ENCODE measurements at places on chromosomes 4 and X.

DNA sequence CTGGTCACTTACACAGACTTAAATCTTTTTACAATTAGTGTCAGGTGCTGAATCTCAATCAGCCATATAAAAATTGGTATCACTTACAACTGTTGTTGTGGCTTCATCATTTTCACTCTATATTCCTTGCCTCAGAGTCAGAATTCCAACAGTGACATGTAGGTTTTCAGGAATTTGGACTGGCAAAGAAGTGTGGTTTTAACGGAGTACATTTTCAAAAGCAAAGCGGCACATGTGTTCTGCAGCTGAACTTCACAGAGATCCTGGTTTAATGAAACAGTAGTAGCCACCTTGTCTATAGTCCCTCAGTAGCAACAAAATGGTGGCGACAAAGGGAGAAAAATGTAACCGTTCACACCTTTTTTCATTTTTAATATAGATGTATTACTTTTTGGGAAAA is 486.6 kb downstream of the FAT4 start:
- DNase-seq = no peak

DNA sequence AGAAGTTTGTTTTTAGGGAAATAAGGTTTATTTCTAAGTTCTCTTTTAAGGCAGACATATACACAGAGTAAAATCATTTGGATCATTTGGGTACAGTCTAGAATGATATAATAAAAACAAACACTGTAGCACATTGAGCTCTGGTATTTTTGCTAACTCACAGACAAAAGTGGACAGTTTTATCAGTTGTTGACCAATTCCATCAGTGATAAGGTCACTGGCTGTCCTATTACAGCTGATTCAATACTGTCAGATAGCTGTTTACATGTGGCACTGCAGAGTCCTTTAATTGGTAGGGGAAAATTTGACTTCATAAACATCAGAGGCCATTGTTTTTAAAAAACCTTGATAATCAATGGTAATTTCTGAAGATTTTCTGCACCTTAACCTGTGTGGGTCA is 3.5 kb downstream of the IBSP start:
- no peak for DNase-seq

DNA sequence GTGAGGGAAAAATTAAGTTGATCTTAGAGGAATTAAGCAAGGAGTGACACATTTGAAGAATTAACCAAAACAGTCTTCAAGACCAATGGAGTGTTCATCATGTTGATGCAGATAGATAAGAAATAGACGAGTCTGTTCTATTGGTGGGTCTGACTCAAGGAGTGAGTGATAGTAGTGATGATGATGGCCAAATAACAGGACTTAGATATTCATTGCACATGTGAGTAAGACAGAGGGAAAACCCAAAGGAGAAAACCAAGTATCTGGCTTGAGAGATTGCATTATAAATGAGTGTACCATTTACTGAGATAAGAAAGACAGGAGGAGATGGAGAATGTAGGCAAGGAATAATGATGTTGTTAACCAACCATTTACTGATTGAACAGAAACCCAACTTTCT is 321.3 kb downstream of the ADGRL3 start:
- DNase-seq = no peak

DNA sequence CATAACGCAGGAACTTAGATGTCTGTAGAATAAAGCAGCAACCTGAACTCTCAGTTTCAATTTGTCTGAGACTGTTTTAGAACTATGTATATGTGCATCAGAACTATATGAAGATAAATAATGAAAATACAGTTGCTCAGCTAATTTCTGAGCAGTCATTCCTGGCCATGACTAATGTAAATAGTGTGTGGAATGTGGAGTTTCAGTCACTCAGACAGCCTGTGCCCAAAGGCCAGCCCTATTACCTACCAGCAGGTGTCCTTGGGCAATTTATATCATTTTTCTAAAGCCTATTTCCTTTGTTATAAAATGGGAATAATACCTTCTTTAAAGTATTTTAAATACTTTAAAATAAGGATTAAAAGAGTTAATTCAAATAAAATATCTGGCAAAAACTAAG is 56.0 kb upstream of the RELL1 start:
- no peak for DNase-seq

DNA sequence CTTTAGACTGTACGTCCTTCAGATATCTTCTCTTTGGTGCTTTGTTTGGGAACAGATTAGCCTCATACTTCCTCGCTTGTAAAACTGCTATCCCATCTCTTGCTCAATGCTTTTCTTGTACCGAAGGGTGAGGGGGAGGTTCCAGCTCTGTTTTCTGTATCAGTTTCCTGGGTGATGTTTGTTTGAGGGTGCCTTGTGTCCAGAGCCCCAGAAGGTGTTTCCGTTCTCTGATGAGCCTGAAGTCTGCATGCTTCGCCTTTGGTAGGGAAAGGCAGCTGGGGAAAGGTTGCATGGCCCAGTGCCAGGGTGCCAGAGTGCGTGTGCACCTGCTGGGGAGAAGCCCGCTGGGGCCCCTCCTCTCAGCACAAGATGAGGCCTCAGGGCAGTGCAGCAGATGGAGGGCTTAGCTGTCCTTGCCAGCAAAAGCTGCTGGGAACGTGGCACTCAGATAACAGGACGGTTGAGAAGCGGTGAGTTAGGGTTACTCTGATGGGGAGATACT is 73.7 kb downstream of the TBL1X start:
- no peak for DNase-seq

GRCh38 chr4:77176640-77177039 is 19.6 kb downstream of the CCNG2 start:
- DNase-seq = no peak
